RPMI7951 (cell line): ENCODE measurements at places on chromosomes 13 and 19. TPM values are rescaled to one million over a fixed set of nuclear protein-coding genes. Genes with fewer than 3 reads are reported as not detected.

Gene IER2
- 15.3 and 18.5 TPM in 2 replicates for total RNA-seq

Gene LCP1
- total RNA-seq: 65.9 and 75.0 TPM in 2 replicates

Gene LIG4
- total RNA-seq: 7.9 and 8.3 TPM in 2 replicates

Gene KIR2DL3
- not detected in 2 replicates for total RNA-seq

Gene ADGRE1
- 6.6 and 7.2 TPM in 2 replicates for total RNA-seq

Gene SPC24
- 57.7 and 85.1 TPM in 2 replicates for total RNA-seq

Gene CFAP97D2
- not detected in 2 replicates for total RNA-seq

Gene VSIG10L
- 1.3 and 1.7 TPM in 2 replicates for total RNA-seq

Gene CLEC17A
- total RNA-seq: not detected in 2 replicates

Gene EHD2
- 65.1 and 67.4 TPM in 2 replicates for total RNA-seq

Gene TEX101
- total RNA-seq: not detected in 2 replicates

Gene MADCAM1
- total RNA-seq: 0.12 TPM in 1 of 2 replicates, not detected in the other

Gene MAST1
- total RNA-seq: 0.10 and 1.6 TPM in 2 replicates

Gene CPB2
- total RNA-seq: not detected in 2 replicates

Gene BST2
- 46.1 and 65.6 TPM in 2 replicates for total RNA-seq

Gene ZNF492
- total RNA-seq: 1.4 and 2.4 TPM in 2 replicates

Gene MAMSTR
- 0.24 and 0.39 TPM in 2 replicates for total RNA-seq
